ENCODE measurements at places on chromosomes 6 and 20. TPM values are rescaled to one million over a fixed set of nuclear protein-coding genes. Genes with fewer than 3 reads are reported as not detected.

DNA sequence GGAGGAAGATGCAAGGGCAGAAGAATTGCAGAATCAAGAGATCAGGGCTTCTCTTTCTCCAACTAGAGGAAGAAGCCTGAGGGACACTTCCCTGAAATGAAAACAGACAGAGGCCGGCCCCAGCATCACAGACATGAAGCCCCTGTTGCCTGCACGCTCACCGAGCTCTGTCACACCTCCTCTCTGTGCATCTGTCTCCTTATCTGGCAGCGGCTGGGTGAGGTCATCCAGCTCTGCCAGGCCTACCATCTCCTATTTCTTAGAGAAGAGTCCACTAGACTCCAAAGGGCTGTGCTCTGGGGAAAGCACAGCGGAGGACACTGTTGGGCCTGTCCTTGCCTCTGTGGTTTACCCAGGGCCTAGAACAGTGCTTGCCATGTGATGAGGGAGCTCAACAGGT, 71.9 kb upstream of the MLN start:
- H3K27me3 ChIP-seq = 0 out of 2 replicates have a peak, but pooled peaks cover 10% of the 10 kb centered on the region
- DNase-seq = peak; percentile 9
- no peak overlapping the region for H3K27ac ChIP-seq

Gene HDGFL1
- total RNA-seq = not detected

DNA sequence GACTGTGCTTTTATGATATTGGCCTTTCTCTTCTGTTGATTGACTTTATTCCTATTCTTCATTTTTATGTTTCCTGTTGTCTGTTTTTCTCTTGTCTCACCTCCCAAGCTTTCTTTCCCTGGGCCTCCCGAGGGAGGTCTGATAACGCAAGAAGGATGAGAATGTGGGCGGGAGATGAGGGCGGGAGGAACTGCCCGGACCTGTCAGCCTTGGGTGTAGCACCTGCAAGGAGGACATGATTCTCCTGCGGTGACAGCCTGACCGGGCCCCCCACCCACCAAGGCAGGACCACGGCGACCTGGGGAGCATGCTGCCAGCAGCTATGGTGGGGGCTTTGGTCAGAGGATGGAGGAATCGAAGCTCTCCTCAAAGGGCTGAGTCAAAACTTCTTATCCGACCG, 86.9 kb downstream of the PLEKHG1 start:
- H3K36me3 ChIP-seq = no peaks in the 10 kb centered on the region
- no peak for DNase-seq
- no peaks in the 10 kb centered on the region for H3K27me3 ChIP-seq
- H3K27ac ChIP-seq = no peak overlapping the region

DNA sequence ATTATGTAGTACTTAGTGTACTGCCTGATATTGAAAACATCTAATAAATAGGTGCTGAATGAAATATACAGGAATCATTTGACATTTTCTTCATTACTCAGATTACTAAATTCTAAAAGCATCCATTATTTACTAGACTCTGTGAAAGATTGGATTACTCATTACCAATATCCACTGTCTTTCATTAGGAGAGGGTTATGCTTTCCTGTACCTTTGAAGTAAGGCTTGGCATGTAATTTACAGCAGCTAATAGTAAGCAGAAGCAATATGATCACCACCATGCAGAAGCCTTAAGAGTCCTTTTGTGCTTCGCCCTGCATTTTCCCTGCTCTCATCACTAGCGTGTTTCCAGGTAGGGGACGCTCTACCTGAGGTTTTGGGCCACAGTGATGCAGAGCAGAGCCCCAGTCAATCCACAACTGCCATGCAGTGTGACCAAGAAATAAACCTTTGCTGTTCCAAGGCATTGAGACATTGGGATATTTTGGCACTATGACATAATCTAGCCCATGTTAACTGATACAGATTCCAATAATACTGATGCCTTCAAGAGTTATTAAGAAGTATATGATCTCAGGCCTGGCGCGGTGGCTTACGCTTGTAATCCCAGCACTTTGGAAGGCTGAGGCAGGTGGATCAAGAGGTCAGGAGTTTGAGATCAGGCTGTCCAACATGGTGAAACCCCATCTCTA, 502.8 kb upstream of the MARCKS start:
- DNase-seq = no peak
- H3K36me3 ChIP-seq = no peaks in the 10 kb centered on the region
- 0 out of 2 replicates have a peak overlapping the region, but pooled peaks have one; percentile 75 for H3K27ac ChIP-seq
- H3K27me3 ChIP-seq = no peaks in the 10 kb centered on the region
- no peak overlapping the region for H3K4me3 ChIP-seq
- H3K4me1 ChIP-seq = peaks cover 51% of the 10 kb centered on the region

Gene APOM
- total RNA-seq = 3.3 TPM

DNA sequence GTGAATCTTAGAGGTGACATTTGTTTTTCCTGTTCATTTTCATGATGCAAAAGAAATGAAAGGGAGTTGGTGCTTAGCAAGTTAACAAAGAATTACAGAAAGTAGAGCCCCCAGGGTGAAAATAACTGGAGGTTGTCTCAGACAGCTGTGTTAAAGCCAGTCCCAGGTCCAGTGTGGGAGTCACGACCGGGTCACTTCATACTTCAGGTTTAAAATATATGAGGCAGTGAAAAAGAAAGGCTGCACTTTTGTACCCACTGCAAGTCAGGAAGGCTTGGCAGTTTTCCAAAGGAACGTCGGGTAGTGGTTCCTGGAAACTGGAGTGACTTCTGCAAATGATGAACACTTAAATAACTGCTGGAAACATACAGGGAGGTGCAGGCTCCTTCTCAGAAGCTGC, 91.5 kb upstream of the THBS2 start:
- no peak for DNase-seq
- no peak overlapping the region for H3K4me3 ChIP-seq
- no peak overlapping the region for H3K27ac ChIP-seq
- H3K27me3 ChIP-seq = no peaks in the 10 kb centered on the region
- H3K4me1 ChIP-seq = peaks cover 14% of the 10 kb centered on the region
- no peaks in the 10 kb centered on the region for H3K36me3 ChIP-seq

- peak overlapping the region; percentile 71 for H3K27ac ChIP-seq
- DNase-seq = peak; percentile 89
- no peaks in the 10 kb centered on the region for H3K27me3 ChIP-seq
- H3K36me3 ChIP-seq = no peaks in the 10 kb centered on the region
- H3K4me1 ChIP-seq = peaks cover 13% of the 10 kb centered on the region
- peak overlapping the region; percentile 24 for H3K4me3 ChIP-seq
Measured at GRCh38 chr20:52410182-52410647, 218.6 kb upstream of the ZFP64 start.

Gene SUN5
- not detected for total RNA-seq

Gene SSTR4
- not detected for total RNA-seq

GRCh38 chr6:124964764-124965105, 2.5 kb downstream of the RNF217 start:
- H3K27ac ChIP-seq = peak overlapping the region; percentile 74
- H3K27me3 ChIP-seq = no peaks in the 10 kb centered on the region
- H3K36me3 ChIP-seq = peaks cover 4% of the 10 kb centered on the region
- H3K4me1 ChIP-seq = peaks cover 42% of the 10 kb centered on the region

- no peak overlapping the region for H3K27ac ChIP-seq
- DNase-seq = no peak
- peaks cover 3% of the 10 kb centered on the region for H3K4me1 ChIP-seq
- H3K36me3 ChIP-seq = no peaks in the 10 kb centered on the region
- no peaks in the 10 kb centered on the region for H3K27me3 ChIP-seq
Measured at GRCh38 chr6:154167126-154167525, 128.1 kb downstream of the OPRM1 start.

DNA sequence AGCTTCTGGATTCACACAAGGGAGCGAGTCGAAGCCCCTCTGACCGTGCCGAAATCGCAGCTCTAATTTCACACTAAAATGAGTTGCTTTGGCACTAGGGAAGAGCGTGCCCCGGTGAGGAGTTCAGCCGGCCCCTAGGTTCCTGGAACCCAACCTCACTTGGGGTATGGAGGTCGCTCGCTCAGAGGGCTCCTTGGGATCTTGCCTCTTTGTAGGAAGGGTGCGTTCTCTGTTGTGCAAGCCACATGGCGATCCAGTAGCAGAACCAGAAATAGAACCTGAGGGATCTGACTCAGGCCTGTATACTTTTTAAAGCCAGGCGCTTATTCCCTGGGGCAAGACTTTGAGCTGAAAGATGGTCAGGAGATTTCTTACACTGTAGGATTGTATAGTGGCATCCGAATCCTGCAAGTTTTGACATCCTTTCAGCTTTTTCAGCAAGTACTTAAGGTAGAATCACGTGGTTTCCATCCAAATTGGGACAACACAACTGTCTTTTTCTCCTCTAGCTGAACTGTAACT, 861 bp upstream of the RALGAPA2 start:
- no peak overlapping the region for H3K27ac ChIP-seq
- no peaks in the 10 kb centered on the region for H3K27me3 ChIP-seq
- H3K4me3 ChIP-seq = peak overlapping the region; percentile 83
- no peaks in the 10 kb centered on the region for H3K36me3 ChIP-seq
- H3K4me1 ChIP-seq = 0 out of 2 replicates have a peak, but pooled peaks cover 2% of the 10 kb centered on the region

- H3K27ac ChIP-seq = no peak overlapping the region
- no peaks in the 10 kb centered on the region for H3K36me3 ChIP-seq
- no peak overlapping the region for H3K4me3 ChIP-seq
Measured at GRCh38 chr6:142008016-142008735, 124.5 kb upstream of the GJE1 start.

Gene PRPH2
- 1.5 TPM for total RNA-seq

Measured in GM23248 (cell line).